ENCODE measurements at places on chromosomes 3 and 15.

DNA sequence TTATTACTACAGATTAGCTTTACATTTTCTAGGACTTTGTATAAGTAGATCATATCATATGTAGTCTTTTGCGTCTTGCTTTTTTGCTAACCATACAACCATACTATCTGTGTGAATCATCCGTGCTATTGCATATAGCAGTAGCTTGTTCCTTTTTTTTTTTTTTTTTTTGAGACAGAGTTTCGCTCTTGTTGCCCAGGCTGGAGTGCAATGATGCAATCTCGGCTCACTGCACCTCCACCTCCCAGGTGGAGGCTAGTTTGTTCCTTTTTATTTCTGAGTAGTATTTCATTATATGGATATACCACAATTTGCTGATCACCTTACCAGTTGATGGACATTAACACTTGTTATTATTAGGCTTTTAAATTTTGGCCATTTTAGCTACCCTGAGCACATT is 54.5 kb upstream of the TBL1XR1 start:
- DNase-seq, result no peak

DNA sequence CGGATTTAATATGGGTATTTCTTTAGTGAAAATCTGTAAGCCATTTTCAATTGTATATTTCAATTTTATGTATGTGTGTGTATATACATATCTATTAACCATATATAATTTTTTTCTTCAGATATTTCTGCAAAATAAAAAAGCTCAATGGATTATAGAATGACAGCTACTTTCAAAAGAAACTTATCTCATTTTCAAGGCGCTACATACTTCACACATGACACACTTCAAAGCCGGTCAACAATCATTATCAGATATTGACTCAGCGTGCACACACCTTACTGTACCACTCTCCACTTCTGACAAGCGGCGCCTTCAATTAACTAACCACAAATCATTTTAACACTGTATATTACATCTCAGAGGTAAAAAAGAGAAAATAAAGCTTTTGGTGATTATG is 39.6 kb downstream of the ATP13A3 start:
- DNase-seq, result peak; percentile 21

- no peak for DNase-seq
These were observed 112.5 kb upstream of the TGFBR2 start for GRCh38 chr3:30493911-30494311.

- peak; percentile 93 for DNase-seq
These were observed 464.1 kb upstream of the CBLB start for GRCh38 chr3:106332884-106333283.

GRCh38 chr3:146682171-146682570 is 77.0 kb upstream of the PLSCR5 start:
- DNase-seq, result no peak

GRCh38 chr3:108031895-108032294 is 58.9 kb downstream of the CD47 start:
- DNase-seq, result peak; percentile 61

DNA sequence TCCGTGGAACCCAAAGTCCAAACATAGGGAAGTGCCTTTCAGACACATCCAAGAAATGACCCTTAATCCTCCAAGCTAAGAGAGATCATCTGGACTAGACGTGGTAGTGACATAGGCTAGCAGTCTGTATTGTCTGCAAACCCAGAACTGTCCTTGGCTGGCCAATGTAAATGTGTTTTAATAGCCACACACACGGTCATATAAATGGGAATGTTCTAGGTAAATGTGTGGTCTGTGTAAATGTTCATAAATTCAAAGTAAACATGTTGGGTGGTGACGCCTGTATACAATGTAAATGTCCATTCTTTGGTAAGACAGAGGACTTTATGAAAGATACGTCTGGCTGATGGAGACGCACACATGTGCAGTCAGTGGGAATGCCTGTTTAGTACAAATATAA is 16.3 kb upstream of the LINGO1 start:
- no peak for DNase-seq

GRCh38 chr3:188234132-188234531 is 80.2 kb downstream of the LPP start:
- peak; percentile 70 for DNase-seq

DNA sequence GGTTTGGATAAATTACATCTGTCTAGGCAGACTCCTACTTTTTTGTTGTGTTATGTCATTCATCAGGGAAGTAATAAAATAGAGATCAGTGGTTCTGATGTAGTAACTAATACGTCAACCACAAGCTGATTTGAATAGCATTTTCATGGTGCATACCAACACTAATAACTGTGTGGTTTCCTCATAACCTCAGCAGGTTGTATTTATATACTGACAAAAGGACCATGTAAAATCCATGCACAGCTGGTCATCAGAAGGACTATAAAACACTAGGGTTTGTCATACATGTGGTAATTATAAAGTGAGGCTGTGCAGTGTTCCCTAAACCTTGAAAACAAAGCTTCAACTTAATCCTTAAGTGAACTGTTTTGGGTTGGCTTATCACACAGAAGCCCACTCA is 216.8 kb upstream of the RBMS3 start:
- DNase-seq, result peak; percentile 43

DNA sequence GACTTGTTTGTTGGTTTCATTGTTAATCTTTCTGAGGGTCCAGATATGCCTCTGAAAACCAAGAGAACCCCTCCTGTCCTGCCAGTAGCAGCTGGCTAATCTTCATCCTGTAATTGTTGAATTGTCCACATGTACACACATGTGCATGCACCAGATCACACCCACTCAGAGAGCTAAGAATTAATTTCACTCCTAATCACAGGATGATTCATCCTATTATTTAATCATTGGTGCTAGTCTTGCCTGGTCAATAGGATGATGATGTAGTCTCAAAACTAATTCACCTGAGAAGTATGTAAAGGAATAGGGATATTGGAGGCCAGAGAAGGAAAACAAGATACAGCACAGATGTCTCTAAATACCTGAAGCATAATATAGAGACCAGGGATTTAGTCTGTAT is 7.8 kb upstream of the AHSG start:
- no peak for DNase-seq
